ENCODE measurements at places on chromosomes 3 and 15.

DNA sequence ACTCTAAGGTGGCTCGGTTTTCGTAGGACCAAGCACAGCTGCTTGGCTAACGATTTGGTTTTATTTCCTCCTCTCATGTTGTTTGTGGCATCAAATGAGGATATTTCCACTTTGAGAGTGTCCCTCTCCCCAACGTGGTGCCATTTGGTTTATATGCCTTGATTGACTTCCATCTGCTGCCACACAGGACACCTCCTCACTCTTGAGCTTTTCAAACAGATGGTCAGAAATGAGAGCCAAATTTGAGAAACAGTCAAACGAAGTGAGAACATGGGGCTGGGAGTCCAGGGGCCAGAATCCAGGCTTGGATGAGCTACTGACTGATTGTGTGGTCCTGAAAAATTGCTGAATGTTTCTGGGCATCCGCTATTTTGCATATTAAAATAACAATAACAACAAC is 43.5 kb downstream of the CEMIP start:
- no peak for DNase-seq

GRCh38 chr3:129992781-129993180 is 18.3 kb downstream of the TRH start:
- DNase-seq = no peak

- DNase-seq = no peak
Observed at GRCh38 chr3:129562803-129563202, 19.8 kb downstream of the H1-8 start.

GRCh38 chr3:59555593-59556315 is 505.9 kb upstream of the CFAP20DC start:
- DNase-seq = no peak

GRCh38 chr15:52006702-52007340 is 12.2 kb upstream of the MAPK6 start:
- DNase-seq = no peak

- DNase-seq = no peak
Observed at GRCh38 chr3:39378957-39379777, 4.0 kb upstream of the SLC25A38 start.

DNA sequence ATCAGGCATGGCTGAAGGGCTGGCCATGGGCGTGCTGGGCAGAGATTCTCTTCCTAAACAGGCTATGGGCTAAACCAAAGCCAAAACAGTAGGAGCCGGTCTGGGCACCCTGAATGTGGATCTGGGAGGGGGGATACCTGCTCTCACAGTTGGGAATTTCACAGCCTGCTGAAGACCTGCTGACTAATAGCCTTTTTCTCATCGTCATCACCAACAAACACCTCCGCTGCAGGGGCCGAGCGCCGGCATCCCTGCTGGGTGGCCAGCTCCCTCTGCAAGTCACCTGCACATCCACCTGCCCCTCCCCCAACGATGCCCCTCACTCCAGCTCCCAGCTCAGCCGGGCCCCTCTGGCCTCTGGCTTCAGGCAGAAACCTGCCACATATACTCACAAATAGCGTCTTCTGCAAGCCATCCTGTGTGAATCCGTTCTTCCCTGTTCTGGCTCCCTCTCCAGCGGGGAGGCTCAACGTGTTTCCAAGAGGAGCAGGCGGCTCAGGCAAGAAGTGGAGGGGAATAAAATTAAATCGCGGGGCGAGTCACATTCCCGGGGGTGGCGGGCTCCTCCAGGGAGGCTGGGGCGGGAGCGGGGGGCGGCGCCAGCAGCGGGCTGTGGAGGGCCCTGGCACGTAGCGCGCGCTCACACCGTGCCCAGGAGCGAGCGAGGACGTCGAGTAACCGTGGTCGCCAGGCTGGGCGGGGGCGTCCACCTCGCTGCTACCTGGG is 466 bp downstream of the IQSEC1 start:
- no peak for DNase-seq
